ENCODE measurements at places on chromosomes 16 and 17. TPM values are rescaled to one million over a fixed set of nuclear protein-coding genes. Genes with fewer than 3 reads are reported as not detected.

Gene KRTAP2-1
- not detected for total RNA-seq

Gene ZNF469
- total RNA-seq, result 0.67 TPM

Gene IRF8
- 37.8 TPM for total RNA-seq

Gene TP53TG3D
- not detected for total RNA-seq

Gene GRIN2C
- 0.14 TPM for total RNA-seq

Gene CFDP1
- total RNA-seq, result 33.5 TPM

Gene CLEC18B
- total RNA-seq, result 0.09 TPM

Gene LDHD
- not detected for total RNA-seq

Gene ATP2C2
- total RNA-seq, result not detected

Gene SMARCE1
- total RNA-seq, result 126 TPM

Gene KRT12
- total RNA-seq, result not detected

Gene PIK3R5
- 46.8 TPM for total RNA-seq

Gene ZFP90
- total RNA-seq, result 20.8 TPM

Gene CTRB2
- not detected for total RNA-seq

- no peak for DNase-seq
Observed at GRCh38 chr16:74466872-74467271, 45.6 kb upstream of the CLEC18B start.

DNA sequence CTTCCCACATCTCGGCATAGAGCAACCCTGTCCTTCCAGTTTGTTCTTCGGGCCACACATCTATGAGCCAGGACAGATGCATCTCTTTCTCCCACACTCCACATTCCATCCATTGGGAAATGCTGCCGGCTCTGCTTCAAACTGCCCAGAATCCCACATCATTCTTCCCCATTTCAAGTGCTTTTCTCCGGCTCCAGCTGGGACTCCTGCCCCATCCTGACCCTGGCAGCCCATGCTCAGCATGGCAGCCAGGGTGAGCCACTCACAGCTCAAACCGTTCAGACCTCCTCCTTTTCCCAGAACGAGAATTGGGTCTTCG lies 132.8 kb upstream of the SDK2 start:
- no peak for DNase-seq

GRCh38 chr17:12104831-12105230 lies 84.2 kb downstream of the MAP2K4 start:
- DNase-seq, result no peak

DNA sequence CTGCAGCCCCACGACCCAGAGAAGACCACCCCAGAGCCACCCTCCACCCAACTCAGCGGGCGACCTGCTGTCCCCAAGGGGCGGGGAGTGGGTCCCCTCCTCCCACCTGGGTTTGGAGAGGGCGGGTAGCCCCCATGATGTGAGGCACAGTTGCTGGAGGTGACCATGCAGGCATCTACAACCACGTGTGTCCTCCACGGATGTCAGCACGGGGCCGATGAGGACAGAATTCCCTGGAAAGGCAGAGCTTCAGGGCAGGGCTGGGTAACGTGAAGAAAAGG lies 7.1 kb downstream of the UTS2R start:
- no peak for DNase-seq

DNA sequence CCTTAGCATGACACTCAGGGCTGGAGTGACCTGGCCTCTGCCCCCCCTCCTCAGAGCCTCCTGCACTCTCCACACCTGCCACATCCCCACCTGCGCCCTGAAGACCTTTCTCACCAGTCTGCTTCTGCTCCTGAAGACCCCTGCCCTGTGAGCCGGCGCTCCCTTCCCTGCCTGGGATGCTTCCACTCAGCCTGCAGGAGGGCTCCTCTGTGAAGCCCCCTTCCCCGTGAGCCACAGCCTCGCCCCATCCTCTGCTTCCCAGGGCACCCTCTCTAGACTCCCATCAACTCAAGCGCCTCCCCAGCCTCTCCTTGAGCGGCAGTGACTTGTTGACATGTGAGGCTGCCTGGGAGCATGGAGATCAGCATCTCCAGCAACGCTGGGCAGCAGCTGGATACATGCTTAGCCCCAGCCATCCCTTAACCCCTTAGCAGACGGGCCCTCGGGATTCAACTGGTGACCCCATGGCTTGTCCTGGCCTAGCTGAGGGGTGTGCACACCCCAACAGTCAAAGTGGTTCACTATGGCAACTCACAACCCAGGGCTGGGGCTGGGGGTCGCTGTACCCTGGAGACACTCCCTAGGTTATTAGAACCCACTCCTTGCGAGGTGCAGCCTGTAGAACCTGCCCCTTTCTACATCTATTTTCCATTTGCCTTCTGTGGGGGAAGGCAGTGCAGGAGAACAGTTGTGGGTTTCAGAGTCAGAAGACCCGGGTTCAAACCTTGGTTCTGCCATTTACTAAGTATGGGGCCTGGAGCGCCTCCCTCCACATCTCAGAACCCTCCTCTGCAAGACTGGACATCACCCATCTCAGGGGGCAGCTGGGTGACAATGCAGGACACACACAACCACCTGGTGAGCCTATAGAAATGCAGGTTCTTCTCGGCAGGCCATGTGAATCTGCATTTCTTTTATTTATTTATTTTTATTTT lies 21.5 kb downstream of the TMEM235 start:
- no peak for DNase-seq

DNA sequence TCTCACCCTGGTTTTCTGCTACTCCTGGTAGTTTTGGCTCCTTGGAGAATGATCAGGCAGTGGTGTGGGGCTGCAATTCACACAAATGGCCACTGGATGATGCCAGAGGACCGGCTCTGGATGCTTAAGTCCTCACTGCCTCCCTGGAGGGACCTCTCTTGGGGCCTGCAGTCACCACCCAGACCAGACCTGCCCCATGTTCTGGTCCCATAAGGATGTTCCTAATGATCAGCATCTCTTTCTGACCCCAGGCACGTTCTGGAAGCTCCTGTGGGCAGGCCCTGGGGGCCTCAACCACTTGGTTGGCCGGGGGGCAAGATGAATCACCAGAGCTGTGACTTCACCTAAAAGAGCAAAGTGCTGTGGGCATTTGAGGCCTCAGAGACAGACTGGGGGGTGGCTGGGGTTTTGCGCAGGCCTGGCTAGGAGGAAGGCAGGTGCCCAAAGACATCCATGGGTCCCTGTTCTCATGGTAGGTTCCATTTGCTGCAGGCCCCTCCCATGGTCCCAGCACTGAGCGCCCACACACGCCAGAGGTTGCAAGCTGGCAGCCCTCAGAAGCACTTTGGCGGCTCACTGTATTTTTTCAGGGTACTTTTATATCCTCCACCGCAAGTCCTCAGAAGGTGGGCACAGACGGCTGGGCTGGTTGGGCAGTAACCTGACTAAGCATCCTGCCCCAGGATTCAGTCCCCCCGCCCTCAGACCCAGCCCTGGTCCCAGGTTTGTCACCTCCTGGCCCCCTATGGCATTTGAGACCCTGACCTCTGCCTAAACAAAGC lies 53.2 kb downstream of the NT5M start:
- DNase-seq, result peak; percentile 52

DNA sequence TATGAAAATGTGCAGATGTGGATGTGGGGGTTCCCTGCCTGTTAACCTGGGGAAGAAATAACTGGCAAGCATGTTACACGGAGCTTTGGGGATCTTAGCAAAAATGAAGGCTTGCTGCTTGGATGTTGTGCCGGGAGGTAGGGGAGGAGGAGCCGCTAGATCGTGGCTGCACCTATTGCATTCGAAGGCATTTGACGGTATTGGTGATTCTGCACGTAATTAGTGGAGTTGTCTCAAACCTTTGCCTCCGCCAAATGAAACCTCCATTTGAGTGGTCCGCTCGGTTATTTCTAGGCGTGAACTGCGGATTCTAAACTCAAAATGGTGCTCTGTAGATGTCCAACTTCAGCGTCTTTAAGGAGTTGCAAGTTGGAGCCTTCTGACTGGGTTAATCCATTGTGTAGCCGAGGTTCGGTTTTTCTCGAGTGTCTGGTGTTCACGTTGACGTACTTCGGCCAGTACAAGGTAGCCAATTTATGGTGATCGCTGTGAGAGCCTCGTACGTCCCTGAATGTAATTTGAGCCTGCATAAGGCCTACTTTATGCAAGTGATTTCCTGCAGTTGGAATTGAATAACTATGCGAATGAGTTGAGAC lies 1.5 kb downstream of the TNRC6C start:
- DNase-seq, result peak; percentile 26

- no peak for DNase-seq
Observed at GRCh38 chr16:3490911-3491629, 4.2 kb downstream of the C16orf90 start.

DNA sequence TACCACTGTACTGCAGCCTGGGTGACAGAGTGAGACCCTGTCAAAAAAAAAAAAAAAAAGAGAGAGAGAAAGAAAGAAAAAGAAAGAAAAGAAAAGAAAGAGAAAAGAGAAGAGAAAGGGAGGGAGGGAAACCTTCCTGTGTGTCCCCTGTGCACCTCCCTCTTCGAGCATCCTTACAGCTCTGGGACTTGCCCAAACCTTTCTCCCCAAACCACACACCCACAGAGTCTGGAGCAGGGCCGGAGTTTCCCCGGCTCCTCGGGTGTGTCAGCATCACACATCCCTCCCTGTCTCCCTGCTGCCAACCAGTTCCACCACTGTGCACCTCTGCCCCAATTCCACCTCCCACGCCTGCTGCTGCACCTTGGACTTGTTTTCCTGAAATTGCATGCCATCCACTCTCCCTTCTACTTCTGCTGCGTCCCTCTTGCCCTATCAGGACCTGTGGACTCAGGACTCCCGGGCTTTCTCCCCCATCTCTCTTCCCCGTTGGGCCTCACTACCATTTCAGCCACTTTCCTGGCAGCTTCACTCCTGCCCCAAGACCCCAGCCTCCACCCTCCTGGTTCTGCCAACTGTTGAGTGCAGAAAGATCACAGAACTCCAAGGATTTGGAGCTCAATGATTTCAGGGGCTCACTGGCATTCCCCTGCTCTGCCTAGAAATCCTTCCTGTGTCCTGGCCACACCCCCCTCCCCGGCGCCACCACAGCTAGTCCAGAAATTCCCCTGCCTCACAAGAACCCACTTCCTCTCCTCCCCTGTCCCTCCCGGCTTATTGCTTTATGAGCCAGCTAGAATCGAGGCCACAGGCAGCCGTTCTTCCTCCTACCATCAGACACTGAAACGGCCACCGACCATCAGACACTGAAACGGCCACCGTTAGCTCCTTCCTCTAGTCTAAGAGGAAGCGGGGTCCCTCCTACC lies 3.7 kb upstream of the CDK3 start:
- no peak for DNase-seq

DNA sequence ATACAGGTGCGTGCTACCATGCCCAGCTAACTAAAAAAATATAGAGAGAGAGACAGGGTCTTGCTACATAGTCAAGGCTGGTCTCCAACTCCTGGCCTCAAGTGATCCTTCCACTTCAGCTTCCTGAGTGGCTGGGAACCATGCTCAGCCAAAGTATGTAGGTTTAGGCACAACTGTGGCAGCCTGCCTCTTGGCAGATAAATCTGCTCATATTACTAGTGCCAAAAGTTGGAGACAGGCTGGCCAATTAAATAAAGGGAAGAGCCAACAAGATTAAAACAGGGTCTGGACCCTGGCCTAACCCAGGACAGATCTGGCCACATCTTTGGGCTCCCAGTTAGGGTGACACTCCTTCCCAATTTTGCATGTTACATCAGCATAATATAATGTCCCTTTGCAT lies 151.7 kb downstream of the CBLN1 start:
- DNase-seq, result no peak

GRCh38 chr16:50209546-50210265 lies 56.6 kb downstream of the TENT4B start:
- DNase-seq, result no peak

GRCh38 chr17:1179112-1179817 lies 516 bp downstream of the ABR start:
- no peak for DNase-seq

- DNase-seq, result peak; percentile 32
Observed at GRCh38 chr16:87235810-87236515, 81.2 kb downstream of the C16orf95 start.

GRCh38 chr16:56382901-56383355 lies 42.4 kb downstream of the AMFR start:
- DNase-seq, result no peak

- DNase-seq, result no peak
Observed at GRCh38 chr17:33044771-33045170, 53.1 kb downstream of the SPACA3 start.

DNA sequence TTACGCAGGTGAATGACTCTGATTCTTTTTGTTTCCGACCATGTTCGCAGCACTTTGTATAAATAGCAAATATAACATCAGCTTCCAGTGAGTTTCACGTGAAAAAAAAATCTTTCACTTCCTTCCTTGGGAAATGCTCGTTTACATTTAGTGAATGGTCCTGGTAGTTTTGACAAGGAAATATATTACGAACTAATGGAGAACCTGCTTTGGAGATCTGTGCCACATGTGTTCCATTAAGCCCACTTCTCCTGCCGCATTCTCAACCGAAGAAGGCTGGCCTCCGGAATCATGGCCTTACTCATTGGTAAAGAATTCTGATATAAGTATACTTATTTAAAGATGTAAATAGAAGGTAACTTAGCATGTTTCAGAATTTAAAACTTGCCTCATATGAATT lies 3.6 kb downstream of the CRAMP1 start:
- DNase-seq, result no peak

GRCh38 chr17:15999974-16000827 lies 577 bp downstream of the TTC19 start:
- no peak for DNase-seq

GRCh38 chr17:81043725-81044427 lies 8.9 kb downstream of the BAIAP2 start:
- no peak for DNase-seq

- peak; percentile 73 for DNase-seq
Observed at GRCh38 chr16:4505356-4506147, 29.4 kb downstream of the HMOX2 start.
